ENCODE measurements at places on chromosomes 11 and 22.

- DNase-seq, result no peak
Measured at GRCh38 chr11:47184711-47185304, 1.4 kb downstream of the PACSIN3 start.

- DNase-seq, result no peak
Measured at GRCh38 chr11:69924308-69925161, 105.3 kb upstream of the FGF3 start.

- DNase-seq, result no peak
Measured at GRCh38 chr11:128551058-128551457, 36.3 kb downstream of the ETS1 start.

- DNase-seq, result no peak
Measured at GRCh38 chr11:57273448-57274058, 36.5 kb upstream of the APLNR start.

DNA sequence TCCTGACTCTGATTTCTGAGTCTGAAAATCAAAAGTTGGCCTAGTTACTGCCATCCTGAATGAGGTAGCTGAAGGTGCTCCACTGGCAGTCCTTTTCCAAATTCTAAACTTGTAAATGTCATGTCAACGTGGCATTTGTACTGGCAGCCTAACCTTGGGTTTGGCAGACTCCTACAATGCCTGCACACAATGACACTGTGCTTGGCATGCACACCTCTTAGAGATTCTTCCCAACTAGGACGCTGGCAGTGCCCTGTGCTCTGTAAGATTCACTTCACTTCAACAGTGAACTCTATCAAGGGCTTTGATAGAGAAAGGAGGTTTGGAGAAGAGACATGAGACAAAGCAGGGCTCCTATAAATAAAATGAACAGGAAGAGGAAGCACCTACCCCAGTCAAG, 21.9 kb upstream of the PPP2R1B start:
- no peak for DNase-seq

DNA sequence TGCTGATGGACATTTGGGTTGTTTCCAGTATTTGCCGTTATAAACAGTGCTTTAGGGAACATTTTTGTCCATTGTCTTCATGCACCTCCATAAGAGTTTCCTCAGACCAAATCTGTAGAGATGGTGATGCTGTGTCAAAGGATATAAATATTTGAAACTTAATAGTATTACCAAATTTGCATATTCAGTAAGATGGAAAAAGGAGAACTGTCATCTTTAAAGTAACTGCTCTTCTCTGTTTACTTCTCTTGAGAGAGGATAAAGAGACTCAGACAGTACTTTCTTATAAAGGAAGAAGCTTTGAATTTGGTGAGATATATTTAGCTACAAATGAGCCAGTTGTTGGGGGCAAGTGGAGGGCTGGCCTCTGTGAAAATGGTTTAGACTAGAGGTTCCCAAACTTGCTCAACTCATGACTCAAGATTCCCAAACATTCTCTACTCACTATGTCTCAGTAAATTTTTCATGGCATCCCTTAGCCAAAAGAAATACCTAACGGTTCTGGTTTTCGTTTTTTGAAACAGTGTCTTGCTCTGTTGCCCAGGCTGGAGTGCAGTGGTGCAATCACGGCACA, 26.2 kb downstream of the SHISA8 start:
- DNase-seq, result no peak

- no peak for DNase-seq
Measured at GRCh38 chr22:32839831-32840584, 38.5 kb downstream of the TIMP3 start.

- peak; percentile 67 for DNase-seq
Measured at GRCh38 chr22:46612904-46613605, 7.1 kb upstream of the GRAMD4 start.

GRCh38 chr11:118229274-118229847, 4.5 kb upstream of the JAML start:
- no peak for DNase-seq

- DNase-seq, result no peak
Measured at GRCh38 chr11:71937826-71938225, 9.0 kb downstream of the RNF121 start.

DNA sequence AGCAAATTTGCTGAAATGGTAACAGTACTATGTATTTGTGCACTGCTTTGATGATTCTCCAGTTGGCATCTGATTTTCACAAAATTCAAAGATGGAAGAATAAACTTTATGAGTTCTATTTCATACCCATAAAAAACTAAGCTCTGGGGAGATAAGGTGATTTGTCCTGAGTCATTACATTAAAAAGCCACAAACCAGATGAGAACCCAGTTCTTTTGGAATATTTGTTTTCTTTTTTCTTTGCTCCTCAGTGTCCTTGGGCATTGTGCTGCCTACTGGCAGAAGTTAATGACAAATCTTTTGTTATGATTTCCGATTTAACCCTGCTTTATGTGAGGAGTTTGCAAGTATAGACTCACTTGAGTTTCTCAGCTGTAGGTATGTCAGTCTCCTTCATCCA, 45.4 kb upstream of the AMOTL1 start:
- DNase-seq, result no peak

DNA sequence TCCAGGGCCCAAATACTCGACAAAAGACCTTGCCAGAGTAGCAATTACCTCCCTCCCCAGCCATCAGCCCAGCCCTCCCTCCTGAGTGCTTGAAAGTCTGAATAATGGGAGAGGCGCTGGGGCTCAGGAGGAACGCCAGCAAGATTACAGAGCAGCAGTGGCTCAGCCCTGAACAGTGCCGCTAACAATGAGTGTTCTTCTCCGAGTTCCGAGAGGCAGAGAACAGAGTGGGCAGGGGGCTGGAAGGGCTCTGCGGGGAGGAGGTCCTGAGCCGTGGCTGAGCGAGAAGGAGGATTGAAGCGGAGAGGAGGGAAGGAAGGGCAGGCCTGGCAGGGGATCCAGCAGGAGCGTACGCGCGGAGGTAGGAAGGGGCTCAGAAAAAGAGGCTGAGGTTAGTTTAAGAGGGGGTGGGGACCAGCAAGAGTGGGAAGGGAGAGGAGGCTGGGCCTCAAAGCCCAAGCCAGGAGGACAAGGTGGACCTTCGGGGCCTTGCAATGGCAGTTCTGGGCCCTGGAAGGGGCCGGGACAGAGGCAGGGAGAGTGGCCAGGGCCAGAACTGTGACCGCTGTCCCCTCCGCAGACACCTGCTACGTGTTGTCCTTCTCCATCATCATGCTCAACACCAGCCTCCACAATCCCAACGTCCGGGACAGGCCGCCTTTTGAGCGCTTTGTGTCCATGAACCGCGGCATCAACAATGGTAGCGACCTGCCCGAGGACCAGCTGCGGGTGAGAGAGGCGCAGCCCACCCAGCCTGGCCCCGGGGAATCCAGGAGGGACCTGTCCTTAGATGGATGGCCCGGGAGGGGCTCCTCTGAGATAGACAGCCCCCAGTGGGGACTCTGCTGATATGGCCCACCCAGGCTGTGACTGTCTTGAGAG, 20.6 kb downstream of the CYTH4 start:
- no peak for DNase-seq

DNA sequence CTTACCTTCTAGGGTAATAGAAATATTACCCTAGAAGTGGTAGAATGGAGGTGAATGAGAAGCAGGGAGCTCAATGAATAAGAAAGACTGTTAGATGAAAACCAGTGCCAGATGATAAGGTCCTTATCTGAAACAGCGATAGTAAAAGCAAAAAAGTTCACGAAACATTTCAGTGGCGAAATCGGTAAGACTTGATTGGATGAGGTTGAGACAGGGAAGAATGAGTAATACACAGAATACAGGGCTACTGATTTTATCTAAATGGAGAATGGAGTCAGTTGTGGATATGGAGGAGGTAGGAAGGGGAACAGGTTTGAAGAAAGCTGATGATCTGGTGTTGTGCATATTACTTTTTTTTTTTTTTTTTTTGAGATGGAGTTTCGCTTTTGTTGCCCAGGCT, 96.5 kb downstream of the GALNT18 start:
- no peak for DNase-seq

GRCh38 chr11:2135018-2135569, 4.1 kb downstream of the IGF2 start:
- DNase-seq, result no peak

GRCh38 chr11:19472679-19473078, 231.9 kb upstream of the E2F8 start:
- no peak for DNase-seq

GRCh38 chr22:19494676-19495173, 15.0 kb downstream of the CDC45 start:
- no peak for DNase-seq

Data from activated CD8-positive, alpha-beta memory T cell treated with anti-CD3 and anti-CD28 coated beads, Interleukin-2, amount 50 U/mL, for 48 hours (primary cell).